ENCODE measurements at places on chromosomes 1 and 21. TPM values are rescaled to one million over a fixed set of nuclear protein-coding genes. Genes with fewer than 3 reads are reported as not detected.

PADI1 gene
- not detected for total RNA-seq

DNA sequence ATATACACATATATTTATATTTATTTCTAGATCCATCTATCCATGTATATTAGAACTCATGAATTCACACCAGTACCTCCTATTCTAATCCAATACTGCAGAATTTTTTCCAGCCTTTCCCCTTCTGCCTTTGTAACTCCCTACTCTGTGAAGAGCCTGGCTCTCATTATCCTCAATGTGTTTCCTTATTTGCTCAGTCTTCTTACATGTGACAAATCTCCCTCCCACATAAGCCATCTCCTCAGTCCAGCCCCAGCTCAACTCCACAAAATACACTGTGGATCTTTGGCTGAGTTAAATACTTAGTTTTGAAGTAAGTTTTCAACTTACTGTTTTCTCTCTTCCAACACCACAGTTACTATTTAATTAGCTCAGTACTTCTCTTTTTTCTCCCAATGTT lies 45.7 kb downstream of the ATP5PO start:
- no peak for DNase-seq

- DNase-seq: no peak
Observed at GRCh38 chr1:15708486-15709137, 24.5 kb downstream of the PLEKHM2 start.

GRCh38 chr1:153869486-153869885 lies 53.3 kb downstream of the GATAD2B start:
- DNase-seq: no peak

DNA sequence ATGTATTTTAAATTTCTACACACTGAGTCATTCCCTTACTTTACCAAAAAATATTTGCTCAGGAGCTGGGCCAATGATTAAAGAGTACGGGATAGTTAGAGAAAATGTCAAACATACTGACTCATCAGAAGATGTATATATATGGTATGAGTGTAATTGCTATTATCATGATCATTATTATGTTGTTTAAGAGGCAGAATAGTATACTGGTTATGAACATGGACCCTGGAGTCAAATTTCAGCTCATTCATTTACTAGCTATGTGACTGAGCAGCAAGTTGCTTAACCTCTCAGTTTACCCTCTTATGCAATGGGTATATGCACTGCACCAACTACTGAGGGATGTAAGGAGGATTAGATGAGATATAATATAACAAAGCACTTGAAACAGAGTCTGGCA lies 41.2 kb upstream of the USH2A start:
- DNase-seq: no peak

DNA sequence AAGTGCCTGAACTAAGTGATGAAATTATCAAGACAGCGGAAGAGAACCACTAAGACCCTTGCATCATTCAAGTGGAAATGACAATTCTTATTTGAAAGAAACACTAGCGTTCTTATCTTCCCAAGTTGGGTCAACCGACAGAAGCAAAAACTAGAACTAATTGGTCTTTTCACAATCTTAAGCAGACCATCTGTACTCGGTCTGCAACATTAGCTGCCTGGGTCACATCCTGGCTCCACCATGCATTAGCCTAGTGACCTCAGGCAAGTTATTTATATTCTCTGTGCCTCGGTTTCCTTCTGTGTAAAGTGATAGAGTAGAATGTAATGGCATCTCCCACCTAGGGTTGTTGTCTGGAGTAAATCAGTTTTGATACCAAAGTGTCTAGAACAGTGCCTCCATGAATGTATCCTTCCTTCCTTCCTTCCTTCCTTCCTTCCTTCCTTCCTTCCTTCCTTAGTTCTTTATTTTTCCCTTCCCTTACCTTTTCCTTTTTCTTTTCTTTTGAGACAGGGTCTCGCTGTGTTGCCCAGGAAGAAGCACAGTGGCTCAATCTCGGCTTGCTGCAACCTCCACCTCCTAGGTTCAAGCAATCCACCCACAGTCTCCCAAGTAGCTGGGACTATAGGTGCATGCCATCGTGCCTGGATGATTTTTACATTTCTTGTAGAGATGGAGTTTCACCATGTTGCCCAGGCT lies 6.0 kb downstream of the COLGALT2 start:
- no peak for DNase-seq

DNA sequence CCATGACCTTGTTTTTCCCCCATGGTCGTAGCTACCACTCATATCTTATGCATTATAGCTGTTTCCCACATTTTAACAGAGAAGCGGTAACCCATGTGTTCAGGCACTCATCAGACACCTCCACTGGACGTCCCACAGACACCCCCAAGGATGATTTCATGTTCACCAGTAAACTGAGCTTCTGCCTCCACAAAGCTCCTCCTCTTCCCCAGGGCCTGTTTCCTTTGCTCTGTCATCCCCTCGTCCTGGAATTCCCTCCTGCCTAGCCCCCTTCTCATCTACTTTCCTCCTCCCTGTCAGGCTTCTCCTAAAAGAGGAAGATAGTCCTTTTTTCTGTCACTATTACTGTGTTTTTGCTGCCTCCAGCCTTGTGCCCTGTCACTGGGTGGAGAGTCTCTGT lies 111.2 kb downstream of the OMA1 start:
- DNase-seq: no peak

DNA sequence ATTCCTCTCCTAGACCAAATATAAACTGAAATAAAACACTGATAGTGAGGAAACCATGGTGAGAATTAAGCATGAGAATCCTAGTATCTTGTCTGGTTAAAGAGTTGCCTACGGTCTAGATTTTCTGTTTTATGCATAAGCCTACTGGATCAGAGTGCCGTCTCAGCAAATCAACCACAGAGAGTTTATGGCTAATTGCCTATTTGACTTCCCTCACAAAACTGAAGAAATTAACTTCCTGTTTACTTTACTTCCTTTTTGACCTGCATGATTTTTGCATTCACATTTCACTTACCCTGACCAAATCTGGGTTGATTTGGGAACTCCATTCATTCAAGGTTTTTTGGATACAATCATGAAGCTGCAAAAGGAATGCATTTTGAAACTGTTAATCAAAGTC lies 5.0 kb downstream of the GCLM start:
- DNase-seq: no peak

Data from activated T-cell treated with anti-CD3 and anti-CD28 coated beads, Interleukin-2, amount 50 U/mL, for 4 hours (primary cell).